Central memory CD8-positive, alpha-beta T cell (primary cell): ENCODE measurements at places on chromosomes 3 and 15.

- no peak for DNase-seq
These were observed 121.8 kb upstream of the CHL1 start for GRCh38 chr3:74676-75243.

GRCh38 chr3:27500035-27500434 lies 15.9 kb upstream of the SLC4A7 start:
- no peak for DNase-seq

GRCh38 chr3:164533275-164533674 lies 545.0 kb downstream of the SI start:
- no peak for DNase-seq

DNA sequence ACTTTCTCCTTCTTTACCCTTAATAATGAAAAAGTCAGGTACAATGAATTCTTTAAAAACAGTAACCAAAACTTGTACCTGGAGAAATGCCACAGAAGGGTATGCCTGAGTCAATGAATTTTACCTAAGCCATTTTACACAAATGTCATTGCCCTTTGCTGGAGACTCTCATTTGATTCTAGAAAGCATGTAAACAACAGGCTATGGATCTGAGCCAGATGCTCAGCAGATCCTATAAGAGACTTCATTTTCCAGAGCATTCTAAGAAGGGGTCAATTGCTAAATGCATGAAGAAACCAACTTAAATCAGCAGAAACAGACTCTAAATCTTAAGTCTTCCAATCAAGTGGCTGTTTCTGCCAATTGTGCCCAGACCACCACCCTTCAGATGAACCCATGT lies 83.8 kb upstream of the GALNT15 start:
- no peak for DNase-seq

- no peak for DNase-seq
These were observed 12.9 kb downstream of the AMOTL2 start for GRCh38 chr3:134361162-134361835.

DNA sequence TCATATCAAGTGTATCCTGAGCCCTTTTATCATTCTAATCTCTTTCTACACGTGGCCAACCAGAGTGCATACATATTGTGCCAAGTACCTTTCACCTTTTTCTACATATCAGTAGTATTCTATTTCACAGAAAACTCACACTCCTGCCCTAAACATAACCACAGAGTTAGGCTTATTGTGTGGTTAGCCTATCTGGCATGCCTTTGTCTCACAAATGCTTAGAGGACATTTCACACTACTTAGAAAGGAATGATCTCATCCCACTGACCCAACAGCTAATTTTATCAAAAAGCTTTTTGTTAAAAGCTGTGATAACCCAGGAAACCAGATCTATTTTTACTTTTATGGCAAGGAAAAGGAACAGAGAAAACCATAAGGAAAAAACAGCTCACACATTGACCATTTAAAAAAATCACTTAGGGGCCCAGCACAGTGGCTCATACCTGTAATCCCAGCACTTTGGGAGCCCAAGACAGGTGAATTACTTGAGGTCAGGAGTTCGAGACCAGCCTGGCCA lies 17.8 kb upstream of the MAP4 start:
- DNase-seq: no peak

DNA sequence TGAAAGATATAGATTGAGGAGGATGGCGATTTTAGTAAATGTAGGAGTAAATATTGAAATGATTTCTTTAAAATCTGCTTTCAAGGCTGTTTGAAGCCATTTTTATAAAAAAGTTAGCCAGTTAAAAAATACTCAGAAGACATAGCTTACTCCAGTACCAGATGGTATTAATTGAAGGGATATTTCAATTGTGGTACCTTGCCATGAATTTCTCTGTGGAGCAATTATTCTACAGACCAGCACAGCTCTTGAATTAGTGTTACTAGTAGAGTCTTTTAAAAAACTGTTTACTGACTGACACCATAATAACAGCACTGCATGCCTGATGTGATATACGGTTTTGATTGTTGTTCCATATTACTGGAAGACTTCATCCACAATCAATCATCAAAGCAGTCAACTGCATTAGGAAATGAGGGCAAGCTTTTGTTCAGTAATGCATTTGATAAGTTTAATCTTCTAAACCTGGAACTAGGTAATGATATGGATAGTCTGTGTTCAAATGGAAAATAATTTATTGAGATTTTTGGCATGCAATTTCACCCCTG lies 106.4 kb downstream of the MFSD1 start:
- no peak for DNase-seq

- no peak for DNase-seq
These were observed 41.4 kb upstream of the GLCE start for GRCh38 chr15:69119001-69119400.
